ENCODE measurements at places on chromosomes 16 and 17.

DNA sequence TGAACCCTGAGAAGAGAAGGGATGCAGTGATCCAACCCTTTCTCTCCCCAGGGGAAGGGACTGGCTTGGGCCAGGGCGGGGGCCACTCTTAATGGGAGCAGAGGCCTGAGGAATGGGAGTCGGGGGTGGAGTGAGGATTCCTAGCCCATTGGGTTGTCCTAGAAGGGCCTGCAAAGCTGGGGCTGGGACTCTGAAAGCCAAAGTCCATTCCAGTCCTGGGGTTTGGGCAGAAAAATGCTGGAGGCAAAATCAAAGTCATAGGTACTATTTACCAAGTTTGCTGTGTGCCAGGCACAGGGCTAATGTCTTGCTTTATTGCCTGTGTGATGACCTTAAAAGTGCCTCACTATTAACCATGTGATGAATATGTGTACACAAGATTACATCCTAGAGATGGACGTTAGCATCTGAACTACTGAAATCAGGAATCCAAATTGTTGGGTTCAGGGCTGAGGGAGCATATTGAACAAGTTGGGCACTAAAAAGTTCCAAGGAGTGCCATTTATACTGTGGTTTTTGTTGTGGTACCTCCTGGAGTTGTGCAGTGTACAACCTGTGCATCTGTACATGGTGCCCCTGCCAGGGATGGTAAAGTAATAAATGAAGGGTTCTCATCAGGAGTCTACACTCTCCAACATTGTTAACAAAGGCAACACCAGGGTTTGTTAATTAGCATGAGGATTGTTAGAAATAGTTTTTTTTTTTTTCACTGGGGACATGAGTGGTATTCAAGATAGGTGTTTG, 84.4 kb upstream of the NKD1 start:
- DNase-seq = no peak

GRCh38 chr17:8572764-8573163, 57.8 kb downstream of the MYH10 start:
- peak; percentile 11 for DNase-seq

DNA sequence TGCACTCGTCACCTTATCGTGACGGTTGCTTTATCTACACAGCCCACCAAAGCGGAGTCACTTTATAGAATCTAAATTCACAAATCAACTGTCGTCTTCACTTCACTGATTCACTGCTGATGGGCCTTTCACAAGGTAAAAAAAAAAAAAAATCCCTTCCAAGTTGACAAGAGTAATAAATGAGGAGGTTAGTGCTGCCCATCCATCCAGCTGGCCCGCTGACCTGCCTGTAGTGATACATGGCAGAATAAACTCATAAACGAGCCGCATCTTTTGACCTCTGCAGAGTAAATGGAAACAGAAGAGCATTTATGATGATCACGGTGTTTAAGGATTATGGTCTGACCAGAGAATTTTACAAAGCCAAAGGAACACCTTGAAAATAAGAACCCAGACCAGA, 227.3 kb upstream of the IRX5 start:
- no peak for DNase-seq

- no peak for DNase-seq
Observed at GRCh38 chr17:74006371-74006770, 197.1 kb upstream of the RPL38 start.

GRCh38 chr16:12771341-12771798, 32.3 kb downstream of the CPPED1 start:
- peak; percentile 55 for DNase-seq

- no peak for DNase-seq
Observed at GRCh38 chr16:12964461-12964860, 63.1 kb downstream of the SHISA9 start.

DNA sequence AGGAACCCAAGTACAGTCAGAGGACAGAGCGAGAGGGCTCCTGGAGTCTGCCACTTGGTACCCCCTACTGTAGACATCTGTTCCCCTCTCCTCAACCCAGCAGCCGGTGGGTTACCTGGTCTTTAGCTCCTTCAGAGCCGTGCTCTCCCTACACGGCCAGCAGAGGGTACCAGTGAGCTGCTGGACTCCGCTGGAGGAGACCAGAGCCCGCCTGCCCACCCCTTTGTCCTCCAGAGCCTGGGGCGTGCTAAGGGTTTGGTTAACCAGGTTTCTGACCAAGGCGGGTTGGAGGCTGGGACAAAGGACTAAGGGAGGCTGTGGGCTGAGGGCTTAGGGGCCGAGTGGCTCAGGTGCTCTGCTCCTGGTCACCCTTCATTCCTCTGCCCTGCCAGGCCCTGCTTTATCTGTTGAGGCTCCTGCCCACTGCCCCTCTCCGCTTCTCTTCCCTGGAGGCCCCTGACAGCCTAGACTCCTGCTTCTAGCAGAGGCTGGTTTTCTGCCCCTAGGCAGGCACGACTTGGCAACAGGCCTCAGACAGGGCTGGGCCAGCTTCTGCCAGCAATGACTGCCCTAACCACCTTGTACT, 2.7 kb upstream of the HSD11B2 start:
- DNase-seq = peak; percentile 45

- DNase-seq = no peak
Observed at GRCh38 chr16:379961-380761, 1.6 kb downstream of the PGAP6 start.

DNA sequence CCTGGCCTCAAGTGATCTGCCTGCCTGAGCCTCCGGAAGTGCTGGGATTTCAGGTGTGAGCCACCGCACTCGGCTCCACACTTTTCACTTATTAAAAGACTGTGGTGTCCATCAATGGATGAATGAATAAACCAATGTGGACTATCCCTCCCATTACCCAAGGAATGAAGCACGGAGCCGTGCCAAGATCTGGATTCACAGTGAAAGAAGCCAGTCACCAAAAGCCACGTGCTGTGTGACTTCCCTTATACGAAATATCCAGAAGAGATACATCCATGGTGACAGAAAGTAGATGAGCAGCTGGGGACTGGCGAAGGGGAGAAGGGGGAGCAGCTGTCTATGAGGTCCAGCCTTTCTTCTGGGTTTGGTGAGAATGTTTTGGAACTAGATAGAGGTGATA, 48.2 kb upstream of the STH start:
- no peak for DNase-seq

DNA sequence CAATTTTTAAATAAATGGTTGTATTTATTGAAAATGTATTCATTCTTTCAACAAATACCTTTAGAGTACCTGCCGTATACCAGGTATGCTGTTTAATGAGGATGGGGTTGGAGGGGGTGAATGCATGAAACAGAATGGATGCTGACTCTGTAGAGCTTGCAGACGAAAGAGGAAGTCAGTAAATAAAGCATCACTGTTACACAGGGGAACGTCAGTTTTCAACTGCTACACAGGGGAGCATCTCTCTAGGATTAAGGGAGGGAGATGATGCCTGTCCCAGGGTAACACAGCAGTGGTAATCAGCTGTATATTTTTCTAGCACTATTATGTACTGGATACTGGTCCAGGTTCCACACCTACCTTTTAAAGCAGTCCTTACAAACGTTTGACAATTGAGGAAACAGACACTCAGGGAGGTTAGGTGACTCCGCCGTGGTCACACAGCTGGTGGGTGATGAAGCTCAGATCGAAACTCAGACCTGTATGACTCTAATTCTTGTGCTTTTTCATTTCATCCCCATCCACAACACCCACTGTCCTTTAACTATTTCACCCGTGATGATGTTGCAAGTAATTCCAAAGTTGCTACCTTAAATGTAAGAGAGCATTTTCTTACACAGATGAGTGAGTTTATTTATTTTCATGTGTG, 452.1 kb upstream of the HSBP1 start:
- no peak for DNase-seq

DNA sequence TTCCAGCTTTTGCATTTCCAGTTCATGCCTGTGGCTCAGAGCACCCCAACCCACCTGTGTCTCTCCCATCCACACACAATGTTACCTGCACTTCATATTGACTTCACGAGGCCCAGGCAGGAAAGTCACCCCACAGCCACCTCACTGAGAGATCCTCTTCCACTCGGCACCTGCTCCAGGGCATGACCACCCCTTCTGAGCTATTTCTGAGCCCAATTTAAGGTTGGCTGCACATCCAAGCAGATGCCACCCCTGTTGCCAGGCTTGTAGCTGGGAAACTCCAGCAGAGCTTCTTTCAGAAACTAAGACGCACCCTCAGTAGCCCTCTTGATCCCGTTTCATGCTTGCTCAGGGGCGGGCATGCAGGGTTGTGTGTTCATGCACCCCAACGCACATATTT, 88.4 kb downstream of the SOCS1 start:
- DNase-seq = no peak

GRCh38 chr16:74035816-74036215, 260.8 kb upstream of the PSMD7 start:
- peak; percentile 10 for DNase-seq

DNA sequence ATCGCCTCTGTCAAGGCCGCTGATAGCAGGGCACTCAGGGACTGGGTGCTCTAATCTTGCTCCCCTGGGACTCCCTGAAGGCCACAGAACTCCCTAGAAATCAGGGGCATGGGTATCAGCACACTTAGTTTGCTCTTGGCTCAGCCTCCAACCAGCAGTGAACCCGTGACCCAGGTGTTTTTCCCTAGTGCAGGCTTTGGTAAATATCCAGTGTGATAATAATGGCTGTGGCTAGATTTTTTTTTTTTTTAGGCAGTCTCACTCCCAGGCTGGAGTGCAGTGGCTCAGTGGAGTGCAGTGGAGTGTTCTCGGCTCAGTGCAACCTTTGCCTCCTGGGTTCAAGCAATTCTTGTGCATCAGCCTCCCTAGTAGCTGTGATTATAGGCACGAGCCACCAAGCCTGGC, 10.3 kb downstream of the NUPR1 start:
- no peak for DNase-seq

GRCh38 chr16:79097166-79097565, 503.4 kb downstream of the MAF start:
- no peak for DNase-seq

GRCh38 chr17:55524440-55525220, 13.4 kb upstream of the SMIM36 start:
- DNase-seq = no peak

DNA sequence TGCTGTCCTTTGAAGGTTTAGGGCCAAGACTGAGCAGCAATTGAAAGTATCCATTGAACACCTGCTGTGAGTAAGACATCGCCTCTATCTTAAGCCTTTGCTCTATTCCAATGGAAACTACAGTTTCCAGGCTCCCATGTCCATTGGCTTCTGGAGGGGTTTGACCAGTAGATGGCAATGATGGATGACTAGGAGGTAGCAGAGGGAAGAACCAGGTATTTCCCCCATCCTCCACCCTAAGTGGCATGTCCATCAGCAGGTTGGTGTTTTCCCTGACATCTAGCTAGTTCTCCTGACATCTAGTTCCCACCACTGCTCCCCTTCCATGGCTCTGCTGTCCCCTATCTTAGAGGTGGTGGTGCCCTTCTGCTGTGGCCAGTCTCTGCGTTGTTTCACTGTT, 58.7 kb downstream of the CENPV start:
- no peak for DNase-seq

- no peak for DNase-seq
Observed at GRCh38 chr17:29592850-29593551, at the start of gene ANKRD13B. Gene ANKRD13B (plus strand): TSS chr17:29593132. CDS start chr17:29593622, 490 bp downstream.

GRCh38 chr17:37158290-37158689, 209.5 kb downstream of the AATF start:
- no peak for DNase-seq

DNA sequence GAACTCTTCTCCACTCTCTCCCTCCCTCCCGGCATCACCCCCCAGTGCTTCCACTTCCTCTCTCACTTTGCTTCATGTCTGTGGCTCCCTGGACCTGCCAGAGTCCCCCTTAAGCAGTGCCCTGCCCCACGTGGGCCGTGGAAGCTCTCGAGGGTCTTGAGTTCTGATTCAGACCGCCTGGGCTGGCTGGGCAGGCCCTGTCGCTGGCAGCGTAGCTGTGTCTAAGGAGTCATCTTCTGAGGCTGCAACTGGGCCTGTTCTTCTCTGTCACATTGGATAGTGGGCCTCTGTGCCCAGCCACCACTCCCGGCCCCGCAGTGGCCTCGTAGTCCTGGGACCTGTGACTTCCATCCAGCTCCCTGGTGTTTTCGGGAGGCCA, 30.7 kb downstream of the MNT start:
- no peak for DNase-seq

DNA sequence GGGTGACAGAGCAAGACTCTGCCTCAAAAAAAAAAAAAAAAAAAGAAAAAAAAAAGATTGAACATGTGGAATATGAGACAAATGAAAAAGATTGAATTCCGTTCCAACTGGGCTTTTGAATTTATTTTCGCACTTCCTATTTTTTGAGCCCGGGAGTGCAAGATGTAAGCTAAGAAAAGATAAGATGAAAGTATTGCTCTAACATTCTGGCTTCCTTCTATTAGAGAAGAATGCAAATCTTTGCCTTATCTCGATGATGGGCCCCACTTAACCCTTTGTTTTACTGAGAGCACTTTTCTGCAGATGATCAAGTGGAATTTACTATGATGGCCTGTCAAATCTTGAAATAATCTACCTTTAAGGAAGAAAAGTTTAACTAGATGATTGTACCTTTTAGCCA, 96.3 kb downstream of the WWOX start:
- DNase-seq = no peak

DNA sequence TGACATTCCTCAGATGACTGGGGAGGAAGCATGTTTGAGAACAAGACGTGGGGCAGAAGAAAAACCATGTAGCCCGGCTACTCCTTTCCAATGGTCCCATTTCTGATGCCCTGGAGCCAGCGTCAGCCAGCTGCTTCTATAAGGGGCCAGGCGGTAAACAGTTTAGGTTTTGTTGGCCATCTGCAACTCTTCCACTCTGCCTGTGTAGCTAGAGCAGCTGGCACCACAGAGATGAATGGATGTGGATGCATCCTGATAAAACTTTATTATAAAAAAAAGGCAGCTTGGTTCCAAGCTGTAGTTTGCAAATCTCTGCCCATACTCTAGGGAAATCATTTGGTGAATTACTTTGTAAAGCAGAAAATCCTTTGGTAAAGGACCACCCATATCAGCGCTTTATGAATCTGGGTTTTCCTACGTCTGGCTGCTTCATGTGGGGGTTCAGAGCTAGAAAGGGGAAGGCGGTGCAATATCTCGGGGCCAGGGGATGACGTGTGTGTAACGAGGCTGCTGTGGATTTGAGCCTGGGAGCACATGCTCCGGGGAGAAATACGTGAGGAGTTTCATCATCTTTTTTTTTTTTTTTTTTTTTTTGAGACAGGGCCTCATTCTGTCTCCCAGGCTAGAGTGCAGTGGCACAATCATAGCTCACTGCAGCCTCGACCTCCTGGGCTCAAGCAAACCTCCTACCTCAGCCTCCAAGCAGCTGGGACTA, 3.4 kb upstream of the SRL start:
- no peak for DNase-seq

- no peak for DNase-seq
Observed at GRCh38 chr16:678209-678857, 1.9 kb upstream of the STUB1 start.

DNA sequence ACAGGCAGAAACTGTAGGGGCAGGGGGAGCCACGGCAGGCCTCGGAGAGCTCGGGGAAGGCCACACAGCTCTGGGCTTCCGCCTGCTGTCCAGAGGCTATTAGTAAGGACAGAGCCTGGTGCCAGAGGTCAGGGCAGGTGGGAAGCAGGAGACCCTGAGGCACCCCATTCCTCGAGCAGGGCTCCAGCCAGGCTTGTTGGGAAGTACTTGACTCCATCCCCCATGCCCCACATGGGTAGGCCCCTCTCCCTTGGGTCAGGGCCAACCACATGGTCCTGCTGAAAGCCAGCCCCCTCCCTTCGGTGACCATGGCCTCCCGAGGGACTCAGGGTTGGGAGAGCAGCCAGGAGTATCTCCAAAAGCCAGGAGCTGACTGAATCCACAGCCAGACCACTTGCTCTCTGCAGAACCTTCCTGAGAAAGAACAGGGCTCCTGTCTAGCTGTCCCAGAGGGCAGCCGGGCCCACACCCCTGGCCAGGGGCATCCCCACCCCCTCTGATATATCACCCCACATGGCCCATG, 17.4 kb upstream of the MPRIP start:
- no peak for DNase-seq
